ENCODE measurements at places on chromosomes 16 and 17. TPM values are rescaled to one million over a fixed set of nuclear protein-coding genes. Genes with fewer than 3 reads are reported as not detected.

The GAS2L2 gene
- polyA plus RNA-seq = not detected

The KCNAB3 gene
- 4.4 TPM for polyA plus RNA-seq

The ALG1 gene
- polyA plus RNA-seq = 27.0 TPM

The C16orf89 gene
- not detected for polyA plus RNA-seq

The PRSS36 gene
- 0.49 TPM for polyA plus RNA-seq

The POLG2 gene
- 18.0 TPM for polyA plus RNA-seq

The FBXW10 gene
- 0.03 TPM for polyA plus RNA-seq

The KRTAP9-4 gene
- not detected for polyA plus RNA-seq

The PMFBP1 gene
- 0.16 TPM for polyA plus RNA-seq

The PDILT gene
- polyA plus RNA-seq = not detected

- H3K4me1 ChIP-seq = peaks cover 11% of the 10 kb centered on the region
- H3K27ac ChIP-seq = peak overlapping the region; percentile 93
- H3K4me3 ChIP-seq = no peak overlapping the region
- H3K36me3 ChIP-seq = peaks cover 2% of the 10 kb centered on the region
These were observed 7.4 kb upstream of the FASN start for GRCh38 chr17:82105417-82105881.

DNA sequence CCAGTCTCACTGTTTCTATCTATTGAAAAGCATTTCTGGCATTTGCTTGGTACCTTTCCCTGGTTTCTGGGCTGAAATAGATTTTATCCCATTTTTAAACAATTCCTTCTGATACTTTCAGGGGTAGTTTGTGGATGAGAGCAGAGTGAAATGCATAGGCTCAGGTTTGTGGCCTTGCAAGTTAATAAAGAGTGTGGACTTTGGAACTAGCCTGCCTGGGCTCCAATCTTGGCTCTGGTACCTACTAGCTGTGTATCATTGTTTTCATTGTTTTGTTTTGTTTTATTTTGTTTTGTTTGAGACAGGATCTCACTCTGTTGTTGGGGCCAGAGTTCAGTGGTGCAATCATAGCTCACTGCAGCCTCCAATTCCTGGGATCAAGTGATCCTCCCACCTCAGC is 175.5 kb downstream of the PRKCB start:
- H3K4me3 ChIP-seq = no peak overlapping the region
- peaks cover 6% of the 10 kb centered on the region for H3K4me1 ChIP-seq
- H3K36me3 ChIP-seq = no peaks in the 10 kb centered on the region
- DNase-seq = no peak
- no peak overlapping the region for H3K27ac ChIP-seq

DNA sequence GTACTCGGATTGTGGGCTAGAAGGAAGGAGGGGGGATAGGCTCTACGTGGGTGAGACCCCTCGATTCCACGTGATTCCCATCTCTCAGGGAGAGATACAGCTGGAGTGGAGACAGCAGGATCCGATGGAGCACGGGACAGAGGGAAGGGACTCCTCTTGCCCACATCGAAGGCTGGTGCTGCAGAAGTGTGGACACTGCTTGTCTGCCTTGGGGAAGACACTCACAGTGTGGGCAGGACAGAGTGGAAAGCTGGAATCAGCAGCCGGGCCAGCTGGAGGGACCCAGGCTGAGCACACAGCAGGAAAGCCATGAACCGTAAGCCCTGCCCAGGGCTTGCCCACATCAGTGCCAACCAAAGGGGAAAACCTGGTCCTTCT is 42.1 kb upstream of the RPH3AL start:
- no peaks in the 10 kb centered on the region for H3K27me3 ChIP-seq
- no peak overlapping the region for H3K27ac ChIP-seq
- no peak overlapping the region for H3K4me3 ChIP-seq
- no peaks in the 10 kb centered on the region for H3K4me1 ChIP-seq

GRCh38 chr17:1039511-1040215 is 42.7 kb downstream of the TIMM22 start:
- no peaks in the 10 kb centered on the region for H3K27me3 ChIP-seq
- peaks cover 17% of the 10 kb centered on the region for H3K36me3 ChIP-seq
- no peak overlapping the region for H3K27ac ChIP-seq
- no peak overlapping the region for H3K4me3 ChIP-seq
- peaks cover 13% of the 10 kb centered on the region for H3K4me1 ChIP-seq
- DNase-seq = no peak

GRCh38 chr16:88618182-88618955 is 20.0 kb upstream of the IL17C start:
- DNase-seq = no peak
- H3K36me3 ChIP-seq = no peaks in the 10 kb centered on the region
- no peaks in the 10 kb centered on the region for H3K4me1 ChIP-seq
- H3K4me3 ChIP-seq = no peak overlapping the region
- no peak overlapping the region for H3K27ac ChIP-seq

DNA sequence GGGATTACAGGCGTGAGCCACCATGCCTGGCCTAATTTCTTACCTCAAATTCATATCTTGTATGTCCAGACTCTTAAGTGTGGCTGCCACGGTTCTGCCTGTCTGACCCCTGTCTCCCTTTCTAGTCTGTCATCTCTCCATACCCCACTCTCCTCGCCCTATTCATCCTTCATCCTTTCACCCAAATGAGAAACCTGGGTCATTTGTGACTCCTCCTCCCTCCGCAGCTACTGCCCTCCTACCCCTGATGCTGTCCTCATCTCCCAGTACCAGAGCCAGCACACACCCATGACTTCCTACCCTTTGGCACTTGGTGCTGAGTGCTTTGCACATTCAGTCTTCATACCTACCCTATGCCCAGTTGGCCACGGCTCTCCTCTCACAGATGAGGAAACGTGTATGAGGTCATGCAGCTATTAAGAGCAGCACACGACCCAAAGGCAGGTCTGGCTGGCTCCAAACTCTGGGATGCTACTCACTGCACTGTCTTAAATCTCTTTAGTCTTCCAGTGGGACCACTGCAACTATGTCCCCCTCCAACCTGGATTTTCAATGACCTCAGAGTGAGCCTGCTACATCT is 1.6 kb downstream of the SPATA32 start:
- H3K36me3 ChIP-seq = peaks cover 21% of the 10 kb centered on the region
- no peak for DNase-seq
- H3K27ac ChIP-seq = no peak overlapping the region
- H3K4me1 ChIP-seq = no peaks in the 10 kb centered on the region

GRCh38 chr17:82803606-82804005 is 36.2 kb downstream of the ZNF750 start:
- peaks cover 16% of the 10 kb centered on the region for H3K36me3 ChIP-seq
- no peaks in the 10 kb centered on the region for H3K27me3 ChIP-seq
- DNase-seq = no peak

DNA sequence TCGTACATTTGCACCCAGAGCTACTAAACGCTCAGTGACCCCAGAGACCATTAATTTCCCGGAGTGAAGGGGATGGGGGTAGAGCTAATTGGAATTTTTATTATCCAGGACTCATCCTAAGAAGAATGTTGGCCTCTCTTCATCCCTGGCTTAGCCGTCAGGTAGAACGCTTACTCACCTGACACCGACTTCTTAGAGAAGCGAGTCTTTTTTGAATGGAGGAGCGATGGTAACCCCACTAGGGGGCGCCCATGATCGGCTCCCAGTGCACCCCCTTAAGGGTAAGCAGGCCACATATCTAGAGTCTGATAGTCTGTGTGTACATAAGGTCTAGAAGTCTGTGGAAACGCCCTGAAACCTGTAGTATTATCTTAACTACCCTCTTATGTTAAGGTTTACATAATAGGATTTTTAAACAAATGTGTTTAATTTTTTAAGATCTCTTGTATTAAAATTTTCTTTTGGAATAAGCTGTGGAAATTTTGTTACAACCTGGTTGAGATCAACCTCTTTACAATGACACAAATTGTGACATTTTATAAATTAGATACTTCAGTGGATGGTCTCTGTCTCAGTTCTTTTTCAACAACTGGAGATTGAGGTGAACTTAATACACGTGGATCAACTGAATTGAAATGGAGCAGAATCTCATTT is 229.8 kb downstream of the CPPED1 start:
- no peaks in the 10 kb centered on the region for H3K4me1 ChIP-seq
- DNase-seq = peak; percentile 82

DNA sequence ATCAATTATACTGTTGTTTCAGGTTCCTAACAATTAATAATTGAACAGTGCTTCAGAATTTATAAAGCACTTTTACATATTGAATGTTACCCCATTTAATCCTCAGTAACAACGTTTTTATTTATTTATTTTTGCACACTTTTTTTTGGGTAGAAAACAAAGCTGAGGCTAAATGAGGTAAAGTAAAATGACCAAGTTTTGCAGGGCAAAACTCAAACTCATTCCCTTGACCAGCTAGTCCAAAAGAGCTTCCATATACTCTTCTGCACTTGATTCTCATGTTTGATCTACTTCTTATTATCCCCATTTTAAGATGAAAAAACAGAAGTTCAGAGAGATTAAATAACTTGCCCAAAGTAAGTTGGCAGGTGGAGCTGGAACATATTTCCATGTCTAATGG is 81.1 kb upstream of the NACA2 start:
- no peak for DNase-seq
- H3K36me3 ChIP-seq = no peaks in the 10 kb centered on the region
- H3K27me3 ChIP-seq = no peaks in the 10 kb centered on the region
- H3K27ac ChIP-seq = no peak overlapping the region
- no peak overlapping the region for H3K4me3 ChIP-seq

DNA sequence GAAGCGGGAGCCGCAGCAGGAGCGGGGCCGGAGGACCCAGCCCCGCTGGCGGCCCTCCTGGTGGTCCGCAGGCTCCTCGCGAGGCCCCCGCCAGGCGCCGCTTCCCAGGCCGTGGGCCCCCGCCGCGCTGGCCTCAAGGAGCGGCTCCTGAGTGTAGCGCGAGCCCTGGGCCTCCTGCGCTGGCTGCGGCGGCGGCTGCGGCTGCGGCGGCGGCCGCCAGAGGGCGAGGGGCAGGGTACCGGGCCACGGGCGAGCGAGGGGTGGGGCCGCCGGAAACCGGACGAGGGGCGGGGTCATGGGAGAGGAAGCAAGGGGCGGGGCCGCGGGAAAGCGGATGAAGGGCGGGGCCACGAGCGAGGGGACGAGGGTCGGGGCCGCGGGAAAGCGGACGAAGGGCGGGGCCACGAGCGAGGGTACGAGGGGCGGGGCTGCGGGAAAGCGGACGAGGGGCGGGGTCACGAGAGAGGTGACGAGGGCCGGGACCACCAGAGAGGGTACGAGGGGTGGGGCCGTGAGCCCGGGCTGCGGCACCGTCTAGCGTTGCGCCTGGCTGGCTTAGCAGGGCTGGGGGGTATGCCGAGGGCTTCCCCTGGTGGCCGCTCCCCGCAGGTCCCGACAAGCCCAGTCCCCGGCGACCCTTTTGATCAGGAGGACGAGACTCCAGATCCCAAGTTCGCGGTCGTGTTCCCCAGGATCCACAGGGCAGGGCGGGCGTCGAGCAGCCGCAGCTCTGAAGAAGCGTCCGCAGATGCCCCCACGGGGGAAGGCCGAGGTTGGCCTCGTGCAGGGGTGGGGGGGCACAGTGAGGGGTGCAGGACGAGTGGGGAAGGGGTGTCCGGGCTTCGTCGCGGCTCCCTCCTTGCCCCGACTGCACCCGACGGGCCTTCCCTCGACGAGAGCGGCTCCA is 1.7 kb downstream of the MYO15B start:
- peaks cover 16% of the 10 kb centered on the region for H3K4me1 ChIP-seq
- H3K36me3 ChIP-seq = no peaks in the 10 kb centered on the region
- H3K27me3 ChIP-seq = no peaks in the 10 kb centered on the region
- peak; percentile 100 for DNase-seq

DNA sequence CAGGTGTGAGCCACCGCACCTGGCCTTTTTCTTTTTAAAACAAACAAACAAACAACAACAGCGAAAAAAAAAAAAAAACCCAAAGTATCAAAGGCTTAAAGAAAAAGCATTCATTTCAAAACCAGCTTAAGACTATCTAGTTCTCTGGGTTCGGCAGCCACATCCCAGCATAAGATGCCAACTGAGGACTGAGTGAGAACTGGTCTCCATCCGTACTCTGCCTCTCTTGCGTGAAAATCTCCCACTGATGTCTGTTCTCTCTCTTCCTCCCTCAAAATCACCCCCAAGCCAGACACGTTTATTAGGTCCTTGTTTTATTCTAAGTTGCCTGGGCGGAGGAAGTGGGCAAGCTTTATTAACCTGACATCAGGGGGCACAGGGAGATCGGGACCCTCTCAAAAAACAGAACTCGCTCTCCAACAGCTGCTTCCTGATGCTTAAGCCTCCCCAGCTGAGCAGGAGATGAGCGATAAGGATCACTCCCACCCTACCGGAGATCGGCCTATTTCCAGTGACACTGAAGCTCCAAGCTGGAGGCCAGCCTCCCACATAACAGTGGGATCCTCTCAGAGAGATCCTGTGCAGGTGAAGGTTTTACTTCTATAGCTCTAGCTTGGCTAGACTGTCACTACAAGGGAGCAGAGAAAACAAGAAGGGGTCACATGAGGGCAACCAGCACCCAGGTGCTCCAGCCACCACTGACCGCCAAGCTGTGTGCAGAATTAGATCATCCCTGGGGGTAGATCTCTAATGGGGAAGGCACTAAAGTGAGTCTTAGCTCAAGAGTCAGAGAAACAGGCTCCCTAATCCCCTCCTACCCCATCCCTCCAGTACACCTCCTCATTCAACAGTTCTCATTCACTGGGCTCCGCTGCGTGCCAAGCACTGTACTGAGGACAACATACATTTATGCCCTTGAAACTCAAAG is 13.6 kb downstream of the CDC42EP4 start:
- DNase-seq = peak; percentile 73
- peaks cover 46% of the 10 kb centered on the region for H3K4me1 ChIP-seq
- no peaks in the 10 kb centered on the region for H3K36me3 ChIP-seq
- H3K4me3 ChIP-seq = no peak overlapping the region
- H3K27me3 ChIP-seq = no peaks in the 10 kb centered on the region

- H3K4me3 ChIP-seq = no peak overlapping the region
- H3K4me1 ChIP-seq = no peaks in the 10 kb centered on the region
- H3K36me3 ChIP-seq = no peaks in the 10 kb centered on the region
- no peak for DNase-seq
- H3K27me3 ChIP-seq = no peaks in the 10 kb centered on the region
These were observed 110.1 kb downstream of the ADAMTS18 start for GRCh38 chr16:77324729-77325128.

DNA sequence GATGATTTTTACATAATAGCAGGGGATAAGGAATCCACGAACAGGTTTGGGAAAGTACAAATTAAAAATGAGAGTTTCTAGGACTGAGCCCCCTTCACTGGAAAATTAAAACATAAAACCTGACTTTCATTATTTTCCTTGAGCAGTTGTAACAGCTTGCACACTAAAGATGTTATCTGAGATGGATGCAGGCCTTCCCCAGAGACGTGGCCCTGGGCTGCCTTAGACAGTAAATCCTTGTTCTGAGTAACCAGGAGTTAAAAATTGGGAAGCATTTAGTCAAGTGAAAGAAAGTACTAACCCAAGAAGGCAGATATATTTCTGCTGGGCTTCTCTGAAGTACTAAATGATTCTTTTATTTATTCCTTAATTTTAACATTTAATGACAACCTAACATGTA is 432.2 kb upstream of the KIF2B start:
- no peak for DNase-seq
- H3K27ac ChIP-seq = no peak overlapping the region
- no peaks in the 10 kb centered on the region for H3K36me3 ChIP-seq
- H3K4me1 ChIP-seq = peaks cover 2% of the 10 kb centered on the region
- H3K27me3 ChIP-seq = no peaks in the 10 kb centered on the region

Data from SK-N-SH (cell line).